ENCODE measurements at places on chromosomes 12 and 14.
A peak's percentile ranks its signal among the peaks of the same experiment; 100 is the strongest.

GRCh38 chr12:75487308-75487707 is 6.8 kb downstream of the GLIPR1 start:
- DNase-seq, result no peak

DNA sequence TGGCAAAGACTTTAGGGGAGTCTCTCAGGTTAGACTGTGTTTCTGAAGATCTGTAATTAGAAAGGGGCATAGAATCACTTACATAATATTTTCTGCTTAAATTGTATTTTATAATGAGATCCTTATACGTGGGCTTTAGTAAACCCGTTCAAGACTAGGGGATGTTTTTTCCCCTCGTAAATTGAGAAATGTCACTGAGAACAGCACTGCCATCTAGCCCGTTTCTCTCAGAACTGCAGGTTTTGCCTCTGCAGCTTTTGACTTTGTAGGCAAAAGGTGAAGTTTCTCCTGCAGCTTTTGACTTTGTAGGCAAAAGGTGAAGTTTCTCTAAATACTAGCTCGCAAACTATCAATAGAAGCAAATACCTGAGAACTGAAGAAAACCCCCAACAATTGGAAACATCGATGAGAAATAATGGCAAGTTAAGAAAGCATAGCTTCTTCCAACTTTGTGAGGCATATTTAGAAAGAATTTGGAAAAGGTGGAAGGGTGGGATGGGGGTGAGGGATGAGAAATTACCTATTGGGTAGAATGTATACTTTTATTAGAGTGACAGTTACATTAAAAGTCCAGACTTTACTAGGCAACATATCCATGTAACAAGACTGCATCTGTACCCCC is 9.9 kb upstream of the ASPG start:
- DNase-seq, result no peak

DNA sequence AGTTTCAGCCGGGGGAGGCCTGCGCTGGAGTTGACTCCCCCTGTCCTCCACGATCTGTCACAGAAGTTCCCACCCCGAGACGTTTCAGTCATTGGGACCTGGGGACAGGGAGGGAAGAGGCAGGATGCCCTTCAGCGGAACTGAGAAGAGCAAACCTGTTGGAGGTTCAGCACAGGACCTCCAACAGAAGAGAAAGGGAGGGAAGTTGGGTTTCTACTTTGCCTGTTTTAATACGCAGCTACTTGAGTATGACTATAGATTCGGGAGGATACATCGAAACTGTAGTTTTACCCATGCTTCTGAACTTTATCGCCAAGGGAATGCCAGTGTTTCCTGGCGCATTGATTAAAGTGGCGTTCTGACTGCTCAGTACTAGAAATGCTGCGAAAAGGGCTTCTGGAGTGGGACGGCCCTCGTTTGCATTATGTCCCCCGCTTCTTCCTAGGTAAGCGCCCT is 2.3 kb upstream of the DUSP6 start:
- no peak for DNase-seq

DNA sequence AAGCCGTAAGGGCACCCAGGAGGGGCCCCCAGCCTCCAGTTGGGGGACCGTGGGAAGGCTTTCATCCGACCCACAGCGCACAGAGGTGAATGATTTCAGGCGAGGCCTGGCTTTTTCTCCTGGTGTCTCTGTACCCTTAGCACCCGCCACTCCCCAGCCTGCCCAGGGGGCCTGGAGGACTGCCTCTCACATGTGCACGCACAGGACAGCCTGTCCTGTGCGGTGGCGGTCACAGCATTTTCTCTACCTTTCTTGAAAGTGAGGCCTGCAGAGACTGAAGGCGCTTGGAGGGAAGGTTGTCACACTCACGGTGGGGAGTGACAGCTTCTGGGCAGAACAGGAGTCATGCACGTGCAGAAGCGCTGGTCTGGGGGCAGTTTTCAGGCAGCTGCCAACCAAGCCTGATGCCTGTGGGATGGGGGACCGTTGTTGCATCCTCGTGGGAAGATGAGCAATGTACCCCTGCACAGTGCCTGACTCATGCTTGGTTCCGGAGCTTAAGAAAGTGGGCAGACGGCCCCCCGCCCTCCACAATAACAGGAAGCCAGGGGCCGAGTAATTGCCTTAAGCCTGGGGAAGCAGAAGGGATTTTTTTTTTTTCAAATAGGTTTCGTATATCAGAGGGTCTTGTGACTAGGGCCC is 148.1 kb downstream of the TSPAN9 start:
- DNase-seq, result no peak

- no peak for DNase-seq
Measured at GRCh38 chr12:84172823-84173424, 739.7 kb downstream of the SLC6A15 start.

GRCh38 chr14:24409192-24409591 is 10.4 kb downstream of the NYNRIN start:
- no peak for DNase-seq

- peak; percentile 36 for DNase-seq
Measured at GRCh38 chr14:43541356-43541755, 965.7 kb downstream of the FSCB start.

- no peak for DNase-seq
Measured at GRCh38 chr12:64225626-64226025, 3.5 kb upstream of the KICS2 start.

DNA sequence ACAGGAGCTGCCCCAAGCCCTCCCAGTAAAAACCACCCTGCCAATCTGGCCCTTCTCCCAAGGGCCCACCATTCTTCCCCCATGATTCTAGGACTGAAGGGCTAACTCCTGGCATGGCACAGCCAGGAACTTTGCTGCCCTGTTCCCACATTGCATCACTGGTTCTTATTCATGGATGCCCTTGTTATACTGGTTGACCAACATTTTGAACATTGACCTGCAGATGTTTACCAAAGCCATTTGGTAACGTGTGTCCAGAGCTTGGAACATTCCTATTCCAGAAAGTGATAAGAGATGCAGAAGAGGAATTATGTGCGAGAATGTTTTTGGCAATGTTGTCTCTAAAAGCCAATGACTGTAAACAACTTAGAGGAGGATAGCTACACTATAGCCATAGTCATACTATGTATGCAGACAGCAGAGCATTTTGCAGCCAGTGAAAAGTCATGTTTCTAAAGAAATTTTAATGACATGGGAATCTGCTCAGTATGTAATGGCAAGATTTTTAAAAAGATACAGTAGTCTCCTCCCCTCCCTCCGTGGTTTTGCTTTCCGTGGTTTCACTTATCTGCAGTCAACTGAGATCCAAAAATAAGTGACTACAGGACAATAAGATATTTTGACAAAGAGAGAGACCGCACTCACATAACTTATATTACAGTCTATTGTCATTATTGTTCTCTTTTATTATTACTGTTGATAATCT is 108.8 kb downstream of the DAAM1 start:
- no peak for DNase-seq

- DNase-seq, result no peak
Measured at GRCh38 chr12:29750131-29750927, 33.4 kb downstream of the TMTC1 start.

DNA sequence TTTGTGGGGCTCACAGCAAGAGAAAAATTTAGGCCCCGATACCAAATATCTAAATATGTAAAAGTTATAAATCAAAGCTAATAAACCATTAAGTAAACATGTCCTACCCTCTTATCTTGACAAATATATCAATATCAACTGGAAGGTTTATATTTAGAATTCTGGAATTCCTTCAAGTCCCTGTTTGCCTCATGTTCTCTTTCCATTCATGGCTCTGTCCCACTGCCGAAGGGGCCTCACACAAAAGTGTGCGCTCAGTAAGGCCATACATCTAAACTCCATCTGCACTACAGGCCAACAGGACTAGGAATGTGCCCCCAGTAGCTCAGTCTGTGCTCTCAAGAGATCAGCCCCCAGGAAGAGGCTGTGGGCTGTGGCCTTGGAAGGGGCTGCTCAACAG is 10.6 kb upstream of the ATP5MC2 start:
- DNase-seq, result no peak

- peak; percentile 90 for DNase-seq
Measured at GRCh38 chr12:48788854-48789775, at the start of gene ADCY6. TSS of gene ADCY6 (minus strand) at chr12:48789089. CDS start at chr12:48783434, 5,655 bp downstream.

DNA sequence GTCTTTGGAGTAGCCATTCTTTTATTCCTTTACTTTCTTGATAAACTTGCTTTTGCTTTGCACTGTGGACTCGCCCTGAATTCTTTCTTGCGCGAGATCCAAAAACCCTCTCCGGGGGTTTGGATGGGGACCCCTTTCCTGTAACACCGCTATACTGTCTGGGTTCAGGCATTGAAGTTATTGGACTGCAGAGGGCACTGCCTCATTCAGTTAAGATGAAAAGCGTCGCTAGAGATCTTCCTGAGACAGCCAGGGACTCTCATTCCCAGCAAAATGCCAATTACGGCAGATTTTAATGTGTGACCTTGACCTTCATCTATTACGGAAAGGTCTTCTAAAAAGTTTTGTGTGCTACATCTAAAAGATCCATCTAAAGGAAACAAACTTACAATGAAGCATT is 17.3 kb upstream of the RIMKLB start:
- DNase-seq, result no peak

- no peak for DNase-seq
Measured at GRCh38 chr12:88188180-88188579, 46.1 kb downstream of the TMTC3 start.

- no peak for DNase-seq
Measured at GRCh38 chr12:21155522-21156351, 24.7 kb downstream of the SLCO1B1 start.

- no peak for DNase-seq
Measured at GRCh38 chr14:96215452-96216244, 11.0 kb downstream of the BDKRB2 start.

GRCh38 chr12:117685110-117685926 is 283.5 kb downstream of the KSR2 start:
- DNase-seq, result no peak

DNA sequence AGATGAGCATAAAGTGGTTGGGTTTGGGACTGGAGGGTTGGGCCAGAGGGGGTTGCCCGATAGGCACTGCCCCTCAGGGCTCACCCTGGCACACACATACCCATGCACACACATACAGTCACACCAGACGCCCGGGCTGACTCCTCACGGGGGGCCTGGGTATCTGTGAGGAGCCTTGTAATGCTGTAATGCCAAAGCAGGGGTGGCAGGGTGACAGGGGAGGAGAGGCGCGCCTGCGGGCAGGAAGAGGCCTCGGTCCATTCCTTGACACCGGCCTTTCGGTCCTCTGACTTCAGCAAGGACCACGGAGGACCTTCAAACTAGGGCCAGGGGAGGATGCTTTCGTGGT is 375 bp downstream of the FAIM2 start:
- DNase-seq, result no peak
